Prostate gland (tissue), 2 donors: ENCODE measurements at places on chromosomes 5 and 9.
A peak's percentile ranks its signal among the peaks of the same experiment; 100 is the strongest.

DNA sequence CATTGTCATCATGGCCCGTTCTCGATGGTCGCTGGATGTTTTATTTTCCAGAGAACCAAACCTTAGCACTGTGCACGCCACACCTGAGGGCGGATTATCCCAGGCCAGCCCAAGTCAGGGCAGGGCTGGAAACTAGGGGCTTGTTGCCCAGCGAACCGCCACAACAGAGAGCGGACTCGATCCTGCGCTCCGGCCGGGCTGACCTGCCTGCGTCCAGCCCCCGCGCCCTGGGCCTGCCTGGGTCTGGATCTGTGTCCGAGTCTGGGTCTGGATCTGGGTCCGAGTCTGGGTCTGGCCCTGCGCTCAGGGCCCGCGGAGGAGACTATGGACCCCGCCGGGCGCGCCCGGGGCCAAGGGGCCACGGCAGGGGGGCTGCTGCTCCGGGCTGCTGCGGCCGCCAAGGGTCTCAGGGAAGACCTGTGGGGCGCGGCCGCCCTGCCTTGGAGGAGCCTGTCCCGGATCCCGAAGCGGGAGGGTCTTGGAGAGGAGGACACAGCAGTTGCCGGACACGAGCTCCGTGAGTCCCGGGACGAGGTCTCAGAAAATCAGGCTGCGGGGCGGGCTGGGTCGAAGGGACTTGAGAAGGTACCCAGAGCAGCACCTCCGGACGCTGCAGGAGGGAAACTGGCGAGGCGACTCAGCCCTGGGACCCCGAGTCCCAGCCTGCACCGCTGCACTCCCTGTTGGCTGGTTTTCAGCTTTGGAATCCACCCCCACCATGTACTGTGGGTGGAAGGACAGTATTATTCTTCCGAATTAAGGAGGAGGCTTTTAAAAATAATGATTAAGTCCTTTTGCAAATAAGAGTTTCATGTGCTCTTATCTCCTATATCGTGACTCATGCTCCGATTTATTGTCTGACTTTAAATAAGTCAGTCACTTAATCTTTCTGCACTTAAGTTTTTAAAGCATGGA, at the start of gene ANKDD1B:
TSS of gene ANKDD1B (plus strand) at position 143 of the 915 bp plus-strand sequence. CDS start at position 325, 182 bp downstream.
- peak; percentile 34 for DNase-seq

GRCh38 chr5:129014185-129014584, 48.9 kb downstream of the SLC27A6 start:
- no peak for DNase-seq

DNA sequence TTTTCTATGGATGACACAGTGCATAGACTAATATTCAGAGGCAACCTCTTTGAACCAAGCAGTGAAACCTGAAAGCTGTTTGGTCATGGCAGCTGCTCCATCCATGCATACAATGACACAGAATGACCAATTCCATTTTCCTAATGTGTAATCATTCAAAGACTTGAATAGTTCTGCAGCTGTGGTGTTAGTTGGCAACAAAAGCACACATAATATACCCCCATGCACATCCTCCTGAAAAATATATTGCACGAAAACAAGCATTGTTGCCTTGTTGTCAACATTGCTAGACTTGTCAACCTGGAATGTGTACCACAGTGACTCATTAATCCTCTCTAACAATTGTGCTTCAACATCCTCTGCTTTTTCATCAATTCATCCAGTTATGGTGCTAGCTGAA, 71.0 kb upstream of the SEMA6A start:
- DNase-seq, result no peak

- peak; percentile 10 for DNase-seq
These were observed at the start of gene GLRA1 for GRCh38 chr5:151924564-151925301. Gene GLRA1 (minus strand): TSS chr5:151924851. CDS start chr5:151924549, 302 bp downstream.

GRCh38 chr9:85647571-85647970, 94.2 kb downstream of the AGTPBP1 start:
- DNase-seq, result no peak

- DNase-seq, result no peak
These were observed 173.2 kb downstream of the GABRB2 start for GRCh38 chr5:161373345-161373707.

DNA sequence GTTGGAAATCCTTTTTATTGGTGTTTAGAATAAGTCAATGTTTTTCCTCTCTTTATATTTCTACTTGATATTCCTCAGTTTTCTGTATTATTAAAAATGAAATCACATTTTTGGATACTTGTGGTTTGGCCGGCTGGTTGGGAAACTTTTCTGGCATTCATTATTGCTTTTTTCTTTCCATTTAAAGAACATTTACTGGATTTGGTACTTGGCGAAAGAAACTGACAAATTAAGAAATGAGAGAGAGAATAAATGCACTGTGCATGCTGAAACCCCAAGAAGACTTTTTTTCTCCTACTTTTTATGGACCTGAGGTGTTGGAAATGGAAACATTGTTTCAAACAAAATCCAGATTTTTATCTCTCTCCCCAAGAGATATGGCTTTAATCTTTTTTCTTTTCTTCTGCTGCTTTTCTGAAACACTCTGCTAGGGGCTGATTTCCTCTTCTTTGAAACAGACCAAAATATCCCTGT, 128.4 kb downstream of the SNX18 start:
- DNase-seq, result no peak

GRCh38 chr5:81232464-81233079, 550 bp upstream of the CKMT2 start:
- DNase-seq, result no peak

GRCh38 chr9:137309368-137310188, 7.5 kb upstream of the NRARP start:
- DNase-seq, result no peak

GRCh38 chr5:16076657-16077056, 102.9 kb downstream of the MARCHF11 start:
- no peak for DNase-seq

GRCh38 chr9:106621313-106622163, 241.4 kb upstream of the ZNF462 start:
- no peak for DNase-seq

DNA sequence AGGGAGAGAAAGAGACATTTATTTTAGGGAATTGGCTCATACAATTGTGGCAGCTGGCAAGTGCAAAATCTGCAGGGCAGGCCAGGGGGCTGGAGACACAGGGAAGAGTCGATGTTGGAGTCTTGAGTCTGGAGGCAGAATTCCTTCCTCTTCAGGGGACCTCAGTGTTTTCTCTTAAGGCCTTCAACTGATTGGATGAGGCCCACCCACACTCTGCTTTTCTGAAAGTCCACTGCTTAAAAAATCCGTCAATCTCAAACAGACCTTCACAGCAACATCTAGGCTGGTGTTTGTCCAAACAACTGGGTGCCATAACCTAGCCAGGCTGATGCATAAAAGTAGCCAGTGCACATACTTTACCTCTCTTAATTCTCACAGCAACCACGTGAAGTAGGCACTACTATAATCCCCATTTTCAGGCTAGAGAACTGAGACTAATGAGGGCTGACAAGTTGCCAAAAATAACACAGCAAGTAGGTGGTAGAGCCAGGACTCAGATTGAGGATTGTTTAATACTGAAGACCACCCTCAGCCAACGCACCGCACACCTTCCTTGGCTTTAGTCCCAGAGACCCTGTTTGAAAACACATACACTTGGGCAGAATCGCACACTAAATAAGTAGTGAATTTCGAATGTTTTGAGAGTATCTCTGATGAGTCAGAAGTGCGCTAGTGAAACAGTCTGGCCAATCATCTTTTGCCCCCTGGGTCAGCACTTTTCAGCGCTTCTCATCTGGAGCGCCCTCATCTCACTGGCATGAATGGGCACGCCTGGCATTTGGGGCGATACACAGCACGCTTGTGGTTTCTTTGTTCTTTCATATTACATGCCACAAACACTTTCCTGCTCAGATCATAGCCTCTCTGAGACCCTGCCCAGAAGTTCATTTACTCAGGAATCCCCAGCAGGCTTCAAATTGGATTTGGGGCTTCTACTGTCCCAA, 591.4 kb downstream of the CCDC171 start:
- peak; percentile 64 for DNase-seq

- DNase-seq, result no peak
These were observed 27.7 kb downstream of the PTCD2 start for GRCh38 chr5:72347801-72348308.

GRCh38 chr9:130043654-130044623, 950 bp upstream of the FNBP1 start:
- DNase-seq, result peak; percentile 36

GRCh38 chr5:168176251-168176650, 115.2 kb upstream of the WWC1 start:
- no peak for DNase-seq

GRCh38 chr9:127131871-127132270, 9.4 kb upstream of the ANGPTL2 start:
- DNase-seq, result no peak

- DNase-seq, result no peak
These were observed 28.9 kb downstream of the HSPB3 start for GRCh38 chr5:54484219-54484894.

GRCh38 chr5:137997726-137998213, 35.1 kb downstream of the FAM13B start:
- no peak for DNase-seq

GRCh38 chr5:167061695-167062094, 1229.8 kb upstream of the WWC1 start:
- no peak for DNase-seq

GRCh38 chr5:180250329-180250728, 41.3 kb upstream of the RASGEF1C start:
- DNase-seq, result no peak

DNA sequence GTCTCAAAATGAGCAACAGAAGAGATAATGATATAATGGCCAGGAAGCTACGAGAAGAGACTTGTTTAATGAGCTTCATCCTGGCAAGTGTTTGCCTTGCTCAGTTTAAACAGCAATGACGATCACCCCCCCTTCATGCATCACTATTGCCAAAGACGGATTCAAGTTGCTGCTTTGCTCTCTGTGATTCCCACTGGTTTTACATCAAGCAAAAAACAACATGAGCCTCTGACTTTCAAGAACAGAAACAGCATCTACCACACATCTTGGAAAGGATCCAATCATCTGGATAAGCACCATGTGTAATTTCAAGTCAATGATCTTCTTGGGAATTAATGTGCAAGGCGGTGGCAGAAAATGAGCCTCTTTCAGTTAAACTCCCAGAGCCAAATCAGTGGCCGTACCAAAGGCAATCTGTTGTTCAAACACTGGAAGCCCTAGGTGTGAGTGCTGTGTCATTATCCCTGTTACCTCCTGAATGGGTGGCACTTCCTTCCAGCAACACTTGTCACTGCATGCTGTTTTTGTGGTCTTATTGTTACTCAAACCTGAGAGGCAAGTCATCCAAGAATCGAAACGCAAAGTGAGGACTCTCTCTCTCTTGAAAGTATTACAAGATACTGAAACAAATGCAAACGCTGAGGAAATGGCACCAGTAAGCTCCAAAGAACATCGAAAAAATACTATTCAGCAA, 72.8 kb downstream of the MED27 start:
- DNase-seq, result peak; percentile 58

DNA sequence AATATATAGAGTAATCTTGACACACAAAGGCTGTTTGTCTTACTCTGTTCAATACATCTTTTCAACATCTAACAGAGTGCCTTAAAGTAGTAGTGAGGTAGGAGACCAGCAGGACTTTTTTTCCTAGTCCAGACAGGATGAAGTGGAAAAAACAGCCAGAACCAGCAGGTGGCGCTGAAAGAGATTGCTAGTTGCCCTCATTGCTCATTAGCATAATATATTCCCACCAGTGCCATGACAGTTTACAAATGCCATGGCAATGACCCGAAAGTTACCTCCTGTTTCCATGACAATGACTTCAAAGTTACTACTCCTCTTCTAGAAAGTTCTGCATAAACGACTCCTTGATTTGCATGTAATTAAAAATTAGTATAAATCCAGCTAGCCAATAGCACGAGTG, 387.4 kb downstream of the ACTL7B start:
- no peak for DNase-seq

DNA sequence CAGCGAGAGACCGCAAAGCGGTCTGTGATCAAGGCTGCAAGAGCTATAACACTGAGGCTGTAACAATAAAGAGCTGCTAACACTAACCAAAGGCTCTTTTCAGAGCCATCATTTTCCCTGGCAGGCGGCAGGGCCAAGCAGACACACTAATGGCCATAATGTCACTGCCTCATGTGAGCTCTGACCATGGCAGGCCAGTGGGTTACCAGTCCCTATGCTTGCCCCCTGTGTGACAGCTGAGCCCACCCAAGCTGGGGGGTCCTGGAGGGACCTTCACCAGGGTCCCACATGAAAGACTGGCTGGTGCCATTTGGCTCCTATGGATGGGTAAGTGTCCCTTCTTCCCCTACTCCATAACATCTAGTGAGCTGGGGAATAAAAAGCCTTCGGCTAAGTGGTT, 29.6 kb upstream of the TESK1 start:
- DNase-seq, result no peak

DNA sequence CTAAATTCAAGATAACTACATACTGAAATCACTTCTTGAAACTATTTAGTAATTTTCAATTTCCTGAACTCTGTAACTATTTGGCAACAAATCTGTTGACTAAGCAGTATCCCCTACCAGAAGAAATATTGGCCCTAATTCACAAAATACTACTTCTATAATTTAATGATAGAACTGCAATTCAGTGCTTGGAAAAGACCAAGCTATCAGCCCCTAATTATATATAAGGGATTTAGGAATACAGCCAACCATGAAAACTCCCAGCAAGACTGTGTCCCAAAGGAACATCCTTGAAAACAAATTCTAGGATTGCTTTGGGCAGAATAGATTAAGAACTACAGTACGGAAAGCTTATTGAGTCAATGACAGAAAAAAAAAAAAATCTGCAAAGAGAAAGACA, 169.2 kb downstream of the RAB3C start:
- no peak for DNase-seq

- DNase-seq, result no peak
These were observed 338.1 kb downstream of the PRELID2 start for GRCh38 chr5:145497052-145497451.

DNA sequence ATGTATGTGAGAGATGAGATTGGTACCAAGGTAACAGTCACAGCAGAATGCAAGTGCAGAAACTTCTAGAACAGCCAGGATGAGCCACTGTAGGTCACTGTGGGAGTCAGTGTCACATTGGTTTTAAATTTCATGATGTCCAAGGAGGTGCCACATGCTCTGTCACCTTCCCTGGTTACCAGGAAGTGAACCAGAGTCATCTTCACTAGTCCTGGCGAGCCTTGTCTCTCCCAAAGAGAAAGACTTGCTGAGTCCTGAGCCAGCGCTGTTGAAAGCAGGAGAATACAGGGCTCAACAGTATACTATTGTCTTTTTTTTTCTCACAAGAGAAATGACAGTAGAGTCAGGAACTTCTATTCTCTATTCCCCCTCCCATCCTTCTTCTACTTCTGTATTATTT, 615.5 kb downstream of the RAB3C start:
- no peak for DNase-seq

DNA sequence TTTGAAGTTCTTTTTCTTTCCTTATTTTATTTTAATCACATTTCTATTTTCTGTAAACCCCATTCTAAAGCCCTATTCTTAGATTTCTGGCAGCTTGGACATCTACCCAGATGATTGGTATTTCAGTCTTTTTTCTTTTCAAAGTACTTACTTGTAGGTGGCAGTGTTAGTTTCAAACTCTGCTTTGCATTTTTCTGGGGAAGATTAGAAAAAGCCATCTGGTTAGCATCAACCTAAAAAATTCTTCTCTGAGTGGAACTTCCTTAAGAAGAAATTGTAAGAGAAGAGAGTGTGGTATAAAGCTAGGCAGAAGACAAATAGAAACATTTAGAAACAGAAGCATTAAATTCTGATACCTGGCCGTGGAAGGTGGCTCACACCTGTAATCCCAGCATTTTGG, 17.2 kb upstream of the TENT2 start:
- DNase-seq, result no peak

GRCh38 chr5:58629271-58630159, 46.6 kb downstream of the RAB3C start:
- no peak for DNase-seq

GRCh38 chr5:14310901-14311300, 167.8 kb downstream of the TRIO start:
- DNase-seq, result no peak

- DNase-seq, result no peak
These were observed 35.9 kb downstream of the ADAMTS2 start for GRCh38 chr5:179309383-179309670.
